CD4-positive, alpha-beta T cell (primary cell): ENCODE measurements at places on chromosomes 5 and 9.

DNA sequence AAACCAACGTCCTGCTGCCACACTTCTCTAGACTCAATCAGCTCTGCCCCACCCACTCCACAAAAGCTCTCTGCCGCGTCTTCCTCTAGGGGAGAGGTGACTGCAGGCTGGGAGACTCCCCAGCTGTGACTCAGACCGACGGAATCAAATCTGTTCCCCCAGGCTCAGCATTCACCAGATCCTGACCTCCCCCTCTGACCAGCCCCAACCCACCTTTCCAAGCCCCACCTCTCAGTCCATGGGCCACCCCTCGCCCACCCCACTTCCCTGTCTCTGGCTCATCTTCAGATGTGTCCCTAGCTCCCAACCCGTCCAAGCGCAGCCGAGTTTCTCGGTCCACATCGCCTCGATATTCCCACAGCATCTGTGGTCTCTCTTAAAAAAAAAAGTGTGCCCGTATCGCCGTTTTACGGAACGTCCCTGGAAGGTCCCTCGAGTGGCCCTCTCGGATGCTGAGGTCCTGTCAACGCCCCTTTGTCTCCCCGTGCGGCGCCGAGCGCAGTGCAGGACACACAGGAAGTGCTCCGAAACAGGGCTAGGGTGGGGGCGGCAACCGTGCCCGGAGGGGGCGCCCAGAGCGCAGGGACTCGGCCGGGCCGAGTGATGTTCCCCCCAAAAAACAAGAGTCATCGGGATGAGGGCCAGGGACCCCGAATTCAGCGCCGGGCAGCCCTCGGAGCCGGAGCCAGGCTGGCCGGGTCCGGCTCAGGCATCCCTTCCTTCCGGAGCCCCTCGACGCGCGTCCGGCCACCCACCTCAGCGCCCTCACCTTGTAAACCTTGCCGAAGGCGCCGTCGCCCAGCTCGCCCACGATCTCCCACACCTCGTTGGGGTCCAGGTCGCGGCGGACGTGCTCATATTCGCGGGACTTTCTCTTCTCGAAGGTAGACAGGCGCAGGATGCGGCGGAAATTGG, 649 bp downstream of the STK10 start:
- H3K27ac ChIP-seq: peak overlapping the region; percentile 89
- H3K27me3 ChIP-seq: no peaks in the 10 kb centered on the region
- peak overlapping the region; percentile 99 for H3K4me3 ChIP-seq
- DNase-seq: peak; percentile 82
- H3K4me1 ChIP-seq: peaks cover 46% of the 10 kb centered on the region

DNA sequence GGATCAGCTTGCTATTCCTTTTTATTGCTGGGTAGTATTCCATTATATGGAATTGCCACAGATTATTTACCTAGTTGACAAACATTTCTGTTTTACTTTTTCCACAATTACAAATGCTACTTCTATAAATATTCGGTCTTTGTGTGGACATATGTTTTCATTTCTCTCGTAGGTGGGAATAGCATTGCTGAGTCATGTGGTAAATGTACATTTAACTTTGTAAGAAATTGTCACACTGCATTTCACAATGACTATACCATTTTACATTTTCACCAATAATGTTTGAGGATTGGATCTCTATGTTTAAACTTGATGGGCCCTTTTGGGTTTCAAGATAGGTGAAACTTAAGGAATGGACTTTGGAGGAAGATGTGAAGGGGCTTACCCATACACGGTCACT, 19.7 kb downstream of the RAI14 start:
- H3K27ac ChIP-seq: no peak overlapping the region
- no peaks in the 10 kb centered on the region for H3K4me1 ChIP-seq
- H3K4me3 ChIP-seq: no peak overlapping the region
- H3K36me3 ChIP-seq: no peaks in the 10 kb centered on the region
- no peak for DNase-seq
- no peaks in the 10 kb centered on the region for H3K27me3 ChIP-seq

DNA sequence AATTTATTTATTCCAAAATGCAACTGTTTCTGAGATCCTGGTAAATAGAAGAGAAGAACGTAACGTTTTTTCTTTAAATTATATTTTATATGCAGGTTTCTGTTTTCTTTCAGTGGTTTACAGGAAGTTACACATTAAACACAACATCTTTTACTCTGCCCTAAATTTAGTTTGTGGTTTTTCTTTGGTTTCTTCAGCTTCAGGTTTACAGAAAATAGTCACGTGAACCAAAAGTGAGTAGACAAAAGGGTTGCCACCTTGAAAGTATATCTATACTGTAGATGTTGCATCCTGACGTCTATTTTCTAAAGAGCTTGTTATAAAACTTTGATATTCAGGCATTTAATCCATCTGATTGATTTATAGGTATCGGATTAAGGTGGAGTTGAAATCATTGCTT, 1236.6 kb downstream of the MAT2B start:
- no peak overlapping the region for H3K4me3 ChIP-seq
- H3K4me1 ChIP-seq: no peaks in the 10 kb centered on the region
- no peaks in the 10 kb centered on the region for H3K27me3 ChIP-seq
- H3K27ac ChIP-seq: no peak overlapping the region
- H3K36me3 ChIP-seq: no peaks in the 10 kb centered on the region

- no peak for DNase-seq
- H3K36me3 ChIP-seq: no peaks in the 10 kb centered on the region
- H3K4me1 ChIP-seq: no peaks in the 10 kb centered on the region
- H3K4me3 ChIP-seq: no peak overlapping the region
- no peaks in the 10 kb centered on the region for H3K27me3 ChIP-seq
Measured at GRCh38 chr5:135140446-135141204, 106.6 kb upstream of the PITX1 start.

GRCh38 chr9:98774746-98775145, 21.6 kb downstream of the ANKS6 start:
- no peak for DNase-seq
- H3K27ac ChIP-seq: no peak overlapping the region
- H3K27me3 ChIP-seq: no peaks in the 10 kb centered on the region
- no peak overlapping the region for H3K4me3 ChIP-seq

GRCh38 chr9:129225815-129226214, 47.8 kb upstream of the IER5L start:
- peak; percentile 58 for DNase-seq
- H3K4me3 ChIP-seq: no peak overlapping the region
- no peaks in the 10 kb centered on the region for H3K36me3 ChIP-seq
- H3K27ac ChIP-seq: no peak overlapping the region
- no peaks in the 10 kb centered on the region for H3K27me3 ChIP-seq
- peaks cover 29% of the 10 kb centered on the region for H3K4me1 ChIP-seq

GRCh38 chr5:172789687-172790495, 18.9 kb upstream of the DUSP1 start:
- H3K4me3 ChIP-seq: no peak overlapping the region
- DNase-seq: no peak
- H3K27ac ChIP-seq: no peak overlapping the region
- H3K36me3 ChIP-seq: no peaks in the 10 kb centered on the region
- no peaks in the 10 kb centered on the region for H3K27me3 ChIP-seq

DNA sequence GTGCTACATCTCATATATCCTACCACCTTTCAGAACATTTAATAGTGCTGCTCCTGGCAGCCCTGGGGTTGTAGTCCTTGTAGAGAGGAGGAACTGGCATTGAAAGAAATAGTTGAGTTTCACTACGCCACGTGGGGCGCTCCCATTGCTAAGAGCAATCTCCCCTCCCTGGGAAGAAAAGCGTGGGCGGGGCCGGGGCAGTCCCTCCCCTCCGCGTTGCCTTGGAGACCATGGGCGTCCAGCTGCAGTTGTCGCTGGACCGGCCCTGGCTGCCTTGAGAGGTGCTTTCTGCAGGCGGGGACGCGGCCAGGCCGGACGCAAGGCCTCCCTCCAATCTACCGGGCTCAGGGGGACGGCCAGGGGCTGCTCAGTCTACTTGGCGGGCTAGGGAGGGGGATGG, 368 bp upstream of the CCDC180 start:
- H3K27me3 ChIP-seq: no peaks in the 10 kb centered on the region
- H3K27ac ChIP-seq: no peak overlapping the region
- no peak overlapping the region for H3K4me3 ChIP-seq
- no peak for DNase-seq

DNA sequence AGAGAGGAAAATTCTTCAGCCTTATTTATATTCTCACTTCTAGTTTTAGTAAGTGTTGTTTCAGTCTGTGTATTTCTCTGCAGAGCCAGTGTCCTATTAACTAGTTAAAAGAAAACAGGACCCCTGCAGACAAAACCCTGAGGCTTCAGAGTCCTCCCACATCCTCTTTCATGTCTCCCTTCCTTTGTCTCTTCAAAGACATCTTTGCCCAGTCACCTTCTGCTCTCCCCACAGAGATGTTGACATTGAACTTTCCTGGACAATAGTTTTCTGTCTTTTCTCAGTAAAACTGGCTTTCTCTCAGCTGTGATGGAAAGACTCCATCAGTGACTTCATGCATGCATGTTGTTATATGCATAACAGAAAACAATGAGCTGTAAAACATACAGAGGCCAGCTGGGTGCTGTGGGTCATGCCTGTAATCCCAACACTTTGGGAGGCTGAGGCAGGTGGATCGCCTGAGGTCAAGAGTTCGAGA, 20.2 kb downstream of the GRAMD2B start:
- peaks cover 35% of the 10 kb centered on the region for H3K4me1 ChIP-seq
- DNase-seq: no peak
- no peaks in the 10 kb centered on the region for H3K27me3 ChIP-seq
- no peak overlapping the region for H3K4me3 ChIP-seq
- H3K36me3 ChIP-seq: no peaks in the 10 kb centered on the region
- no peak overlapping the region for H3K27ac ChIP-seq

DNA sequence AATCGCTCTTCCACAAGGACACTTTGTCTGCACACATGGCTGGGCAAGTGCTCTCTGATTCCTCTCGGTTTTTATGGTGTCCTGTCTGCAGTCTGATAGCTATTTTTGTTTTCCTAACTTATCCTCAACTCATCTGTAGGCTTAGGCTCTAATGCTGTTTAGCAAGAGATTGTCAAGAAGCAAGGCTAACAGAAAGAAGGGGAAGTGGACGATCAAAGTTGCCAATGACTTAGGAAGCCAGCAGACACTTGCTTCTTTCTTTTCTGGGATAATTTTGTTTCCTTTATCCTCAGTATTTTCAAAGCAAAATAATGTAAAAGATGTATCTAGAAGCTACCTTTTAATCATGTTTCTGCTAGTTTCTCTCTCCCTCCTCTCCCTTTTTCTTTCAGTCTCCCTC, 130.7 kb downstream of the PRKACG start:
- no peak overlapping the region for H3K27ac ChIP-seq
- no peak overlapping the region for H3K4me3 ChIP-seq
- peaks cover 14% of the 10 kb centered on the region for H3K4me1 ChIP-seq
- H3K36me3 ChIP-seq: no peaks in the 10 kb centered on the region

DNA sequence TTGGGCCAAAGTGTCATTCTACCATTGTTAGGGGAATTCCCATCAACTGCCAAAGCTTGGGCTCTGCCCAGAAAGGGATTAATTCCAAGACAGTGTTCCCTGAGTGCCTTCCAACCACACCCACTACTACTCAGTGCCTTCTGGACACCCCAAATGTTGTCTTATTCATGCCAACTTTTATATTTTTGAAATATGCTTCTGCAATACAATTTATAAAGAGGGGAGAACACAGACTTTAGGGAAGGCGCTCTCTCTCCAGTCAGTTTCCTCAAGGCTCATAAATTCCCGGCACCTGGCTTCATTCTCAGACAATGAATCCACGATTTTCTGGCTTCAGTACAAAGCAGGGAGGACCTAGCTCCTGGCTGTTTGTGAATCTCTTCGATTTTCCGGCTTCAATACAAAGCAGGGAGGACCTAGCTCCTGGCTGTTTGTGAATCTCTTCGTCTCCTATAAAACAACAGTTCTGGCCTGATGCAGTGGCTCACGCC, 120.1 kb upstream of the MYO10 start:
- DNase-seq: no peak
- H3K4me1 ChIP-seq: no peaks in the 10 kb centered on the region
- H3K4me3 ChIP-seq: no peak overlapping the region
- H3K36me3 ChIP-seq: no peaks in the 10 kb centered on the region

- peak overlapping the region; percentile 55 for H3K4me3 ChIP-seq
- H3K36me3 ChIP-seq: no peaks in the 10 kb centered on the region
- no peak for DNase-seq
- peaks cover 31% of the 10 kb centered on the region for H3K27me3 ChIP-seq
Measured at GRCh38 chr9:86945728-86946200, 1.5 kb downstream of the GAS1 start.

- peaks cover 57% of the 10 kb centered on the region for H3K36me3 ChIP-seq
- no peaks in the 10 kb centered on the region for H3K27me3 ChIP-seq
- no peak overlapping the region for H3K4me3 ChIP-seq
- H3K4me1 ChIP-seq: peaks cover 38% of the 10 kb centered on the region
Measured at GRCh38 chr5:151198861-151199260, 25.0 kb downstream of the CCDC69 start.

DNA sequence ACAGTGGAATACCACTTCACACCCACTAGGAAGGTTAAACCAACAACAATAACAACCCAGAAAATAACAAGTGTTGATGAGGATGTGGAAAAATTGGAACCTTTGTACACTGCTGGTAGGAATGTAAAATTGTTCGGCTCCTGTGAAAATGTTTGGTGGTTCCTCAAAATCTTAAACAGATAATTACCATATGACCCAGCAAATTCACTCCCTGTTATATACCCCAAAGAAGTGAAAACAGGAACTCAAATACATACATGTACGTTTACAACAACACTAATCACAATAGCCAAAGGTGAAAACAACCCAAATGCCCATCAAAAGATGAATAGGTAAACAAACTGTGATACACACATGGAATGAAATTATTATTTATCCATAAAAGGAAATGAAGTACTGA, 178.5 kb upstream of the PHYKPL start:
- no peak for DNase-seq
- H3K4me3 ChIP-seq: no peak overlapping the region
- H3K36me3 ChIP-seq: no peaks in the 10 kb centered on the region
- H3K27ac ChIP-seq: no peak overlapping the region

- H3K4me3 ChIP-seq: no peak overlapping the region
- no peaks in the 10 kb centered on the region for H3K36me3 ChIP-seq
- H3K4me1 ChIP-seq: no peaks in the 10 kb centered on the region
- no peak for DNase-seq
- no peak overlapping the region for H3K27ac ChIP-seq
Measured at GRCh38 chr5:9726931-9727330, 96.8 kb upstream of the TAS2R1 start.

- no peak for DNase-seq
- peaks cover 6% of the 10 kb centered on the region for H3K4me1 ChIP-seq
- no peaks in the 10 kb centered on the region for H3K27me3 ChIP-seq
- no peak overlapping the region for H3K4me3 ChIP-seq
- no peaks in the 10 kb centered on the region for H3K36me3 ChIP-seq
Measured at GRCh38 chr9:127629468-127630081, 17.5 kb downstream of the STXBP1 start.
